ENCODE measurements at places on chromosomes 11 and 22.

DNA sequence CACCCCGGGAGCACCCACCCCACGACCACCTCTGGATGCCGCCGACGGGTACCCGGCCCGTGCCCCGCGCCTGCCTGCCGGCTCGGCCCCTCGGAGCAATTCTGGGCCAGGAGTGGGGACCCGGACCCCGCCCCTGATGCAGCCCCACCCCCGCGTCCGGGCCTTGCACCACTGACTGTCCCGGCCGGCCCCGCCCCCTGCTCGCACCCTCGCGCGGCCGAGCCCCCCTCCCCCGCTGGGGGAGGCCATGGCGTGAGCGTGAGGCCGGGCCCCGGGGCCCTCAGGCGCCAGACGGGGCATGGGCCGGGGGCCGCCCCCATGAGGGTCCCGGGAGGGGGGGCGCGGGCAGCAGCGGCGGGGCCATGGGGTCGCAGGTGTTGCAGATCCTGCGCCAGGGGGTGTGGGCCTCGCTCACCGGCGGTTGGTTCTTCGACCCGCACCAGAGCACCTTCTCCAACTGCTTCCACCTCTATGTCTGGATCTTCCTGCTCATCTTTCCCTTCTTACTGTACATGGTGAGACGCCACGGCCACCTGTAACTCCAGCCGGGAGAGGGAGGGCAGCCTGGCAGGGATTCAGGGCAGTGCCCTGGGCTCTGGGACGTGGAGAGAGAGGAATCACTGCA, 486 bp downstream of the PCNX3 start:
- no peak for DNase-seq

DNA sequence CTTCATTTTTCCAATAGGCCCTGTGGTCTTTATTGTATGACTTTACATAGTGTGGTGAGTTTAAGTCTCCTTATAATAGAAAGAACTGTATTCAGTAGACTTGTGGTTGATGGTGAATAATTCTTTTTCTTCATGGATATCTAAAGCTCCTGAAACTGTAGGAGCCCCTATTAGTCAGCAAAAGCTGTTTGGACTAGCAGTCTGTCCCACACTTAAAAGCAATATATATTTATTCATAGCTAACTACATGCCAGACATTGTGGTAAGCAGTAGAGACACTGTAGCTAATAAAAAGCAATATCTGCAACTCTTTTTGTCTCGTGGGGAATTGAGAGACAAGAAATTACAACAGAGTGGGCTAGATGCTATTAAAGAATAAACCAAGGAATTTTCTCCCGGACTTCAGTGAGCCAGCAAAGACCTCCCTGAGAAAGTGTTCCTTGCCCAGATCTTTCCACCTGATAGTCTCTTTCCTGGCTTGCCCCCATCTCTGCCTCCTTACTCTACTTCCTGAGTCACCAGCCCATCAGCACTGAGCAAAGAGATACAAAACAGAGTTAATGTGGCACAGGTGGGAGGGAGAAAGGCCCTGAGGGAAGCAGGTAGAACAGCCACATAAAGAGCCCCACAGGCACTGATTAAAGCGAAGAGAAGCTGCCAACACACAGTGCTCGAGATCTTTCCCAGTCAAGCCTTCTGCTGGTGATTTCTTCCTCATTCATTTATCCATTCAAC, 1.4 kb upstream of the OR52W1 start:
- no peak for DNase-seq

- DNase-seq = no peak
Observed at GRCh38 chr11:121520243-121521144, 67.7 kb upstream of the SORL1-AS1 start.

DNA sequence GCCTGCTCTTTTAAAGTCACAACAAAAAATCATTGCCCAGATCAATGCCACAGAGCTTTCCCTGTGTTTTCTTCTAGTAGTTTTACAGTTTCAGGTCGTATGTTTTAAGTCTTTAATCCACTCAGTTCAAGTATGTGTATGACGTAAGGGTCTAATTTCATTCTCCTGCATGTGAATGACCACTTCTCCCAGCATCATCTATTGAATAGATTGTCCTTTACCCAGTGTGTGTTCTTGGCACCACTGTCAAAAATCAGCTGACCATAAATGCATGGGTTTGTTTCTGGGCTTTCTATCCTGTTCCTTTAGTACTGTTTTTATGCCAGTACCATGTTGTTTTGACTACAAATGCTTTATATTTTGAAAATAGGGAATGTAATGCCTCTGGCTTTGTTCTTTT, 28.1 kb downstream of the INTS4 start:
- no peak for DNase-seq

GRCh38 chr11:72227316-72228228, 3.0 kb downstream of the INPPL1 start:
- DNase-seq = peak; percentile 37

DNA sequence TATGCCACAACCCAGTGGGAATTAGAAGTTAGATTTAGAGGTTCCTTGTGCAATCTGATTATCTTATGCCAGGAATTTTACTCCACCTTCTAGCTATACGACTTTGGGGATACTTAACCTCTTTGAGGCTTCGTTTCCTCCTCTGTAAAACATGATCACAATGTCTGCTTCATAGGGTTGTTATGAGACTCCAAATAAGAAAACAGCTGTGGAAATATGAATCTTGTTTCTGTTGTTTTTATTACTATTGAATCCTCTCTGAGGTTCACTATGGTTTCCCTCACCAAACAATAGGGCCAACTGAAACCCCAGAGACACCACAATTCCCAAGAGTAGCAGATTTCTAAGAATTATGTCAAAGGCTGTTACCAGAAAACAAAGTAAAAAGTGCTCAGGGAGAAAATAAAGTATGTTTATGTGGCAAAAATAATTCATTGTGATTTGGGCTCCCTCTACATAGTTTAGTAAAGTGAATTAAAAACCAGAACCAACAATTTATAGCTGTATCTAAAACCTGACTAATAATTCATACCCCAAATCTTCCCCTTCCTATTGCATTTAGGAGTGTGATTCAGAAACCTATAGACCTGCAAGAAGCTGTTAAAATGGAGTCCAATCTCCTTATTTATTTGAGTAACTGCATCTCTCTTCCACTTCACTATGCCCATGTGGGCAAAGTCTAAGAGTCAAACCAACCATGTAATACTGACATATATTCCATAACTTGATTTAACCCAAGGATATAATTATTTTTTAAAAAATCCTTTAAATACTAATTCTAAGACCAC, 38.4 kb downstream of the AMBRA1 start:
- no peak for DNase-seq

DNA sequence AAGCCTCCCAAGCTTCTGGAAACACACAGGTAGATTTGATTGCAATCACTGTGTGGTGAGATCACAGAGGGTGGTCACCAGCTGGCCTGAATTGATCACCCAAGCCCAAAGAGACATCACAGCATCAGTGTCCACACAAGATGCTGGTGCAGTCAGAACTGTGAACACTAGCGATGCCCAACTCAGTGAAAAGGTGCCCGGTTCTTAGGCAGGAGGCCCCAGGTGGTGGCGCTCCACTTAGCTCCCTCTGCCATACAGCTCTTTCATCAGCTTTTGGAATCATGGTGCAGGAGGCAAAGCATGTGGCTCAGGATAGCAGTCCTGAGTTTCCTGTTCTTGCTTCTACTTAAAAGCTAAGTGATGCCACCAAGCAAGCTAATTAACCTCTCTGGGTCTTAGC, 11.1 kb downstream of the DGCR2 start:
- DNase-seq = no peak

DNA sequence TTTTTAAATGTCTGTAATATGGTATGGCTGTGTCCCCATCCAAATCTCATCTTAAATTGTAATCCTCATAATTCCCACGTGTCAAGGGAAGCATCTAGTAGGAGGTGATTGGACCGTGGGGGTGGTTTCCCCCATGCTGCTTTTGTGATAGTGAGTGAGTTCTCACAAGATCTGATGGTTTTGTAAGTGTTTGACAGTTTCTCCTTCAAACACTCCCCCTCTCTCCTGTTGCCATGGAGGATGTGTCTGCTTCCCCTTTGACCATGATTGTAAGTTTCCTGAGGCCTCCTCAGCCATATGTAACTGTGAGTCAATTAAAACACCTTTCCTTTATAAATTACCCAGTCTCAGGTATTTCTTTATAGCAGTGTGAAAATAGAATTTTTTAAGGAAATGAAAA, 31.1 kb upstream of the CD44 start:
- no peak for DNase-seq

- no peak for DNase-seq
Observed at GRCh38 chr11:108752297-108752751, 87.5 kb downstream of the DDX10 start.

GRCh38 chr11:120784566-120785251, 239.2 kb upstream of the TBCEL start:
- DNase-seq = no peak

DNA sequence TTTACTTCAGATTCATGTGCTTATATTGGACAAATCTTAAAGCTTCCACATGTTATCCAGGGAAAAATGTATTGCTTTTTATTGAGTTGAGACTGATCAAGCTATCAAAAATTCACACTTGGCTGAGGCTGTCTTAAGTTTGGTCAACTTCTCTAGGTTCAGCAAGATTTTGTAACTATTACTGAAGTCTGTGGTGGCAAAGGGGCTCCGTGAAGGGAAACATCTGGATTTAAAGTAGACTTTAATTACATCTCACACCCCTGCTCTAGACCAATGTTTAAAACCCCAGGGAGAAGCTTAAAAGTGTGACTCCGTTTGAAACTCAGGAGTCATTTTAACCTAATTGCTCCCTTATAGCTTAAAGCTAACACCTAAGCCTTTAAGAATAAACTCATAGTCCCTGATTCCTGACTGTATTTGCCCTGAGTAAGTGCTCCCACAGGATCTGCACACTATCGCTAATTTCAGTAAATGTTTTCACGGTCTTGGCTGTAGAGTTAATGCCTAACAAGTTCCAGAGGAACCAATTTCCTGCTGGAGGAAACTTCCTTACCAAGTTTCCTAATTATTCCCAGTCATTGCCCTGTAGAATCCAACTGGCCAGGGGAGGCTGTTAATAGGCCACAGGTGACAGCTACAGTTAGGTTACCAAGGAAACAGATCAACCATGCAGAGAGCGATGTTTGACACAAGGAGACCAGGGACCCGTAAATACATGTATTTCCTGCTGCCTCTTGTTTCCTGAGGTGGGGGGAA, 40.5 kb downstream of the OR10A6 start:
- no peak for DNase-seq

DNA sequence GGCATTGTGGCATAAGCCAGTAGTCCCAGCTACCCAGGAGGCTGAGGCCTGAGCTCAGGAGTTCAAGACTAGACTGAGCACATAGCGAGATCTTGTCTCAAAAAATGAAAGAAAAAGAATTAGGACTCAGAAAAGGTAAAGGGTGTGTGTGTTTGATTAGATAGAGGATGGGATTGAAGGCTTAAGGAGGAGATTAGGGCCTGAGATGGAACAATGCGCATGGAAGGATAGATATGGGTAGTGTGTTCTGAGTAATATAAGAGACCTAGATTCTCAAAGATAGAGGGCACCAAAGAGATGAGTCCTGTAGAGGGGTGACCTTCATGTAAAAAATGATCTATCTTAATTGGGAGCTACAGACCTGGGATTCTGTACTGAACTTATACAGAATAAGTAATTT, 17.3 kb upstream of the RAB30 start:
- no peak for DNase-seq

GRCh38 chr22:49725516-49725915, 102.2 kb downstream of the BRD1 start:
- no peak for DNase-seq

- no peak for DNase-seq
Observed at GRCh38 chr11:23897453-23898286, 599.2 kb upstream of the LUZP2 start.

- DNase-seq = no peak
Observed at GRCh38 chr11:59769111-59769510, 13.9 kb downstream of the STX3 start.

- no peak for DNase-seq
Observed at GRCh38 chr22:36110306-36110881, 50.2 kb downstream of the APOL3 start.

DNA sequence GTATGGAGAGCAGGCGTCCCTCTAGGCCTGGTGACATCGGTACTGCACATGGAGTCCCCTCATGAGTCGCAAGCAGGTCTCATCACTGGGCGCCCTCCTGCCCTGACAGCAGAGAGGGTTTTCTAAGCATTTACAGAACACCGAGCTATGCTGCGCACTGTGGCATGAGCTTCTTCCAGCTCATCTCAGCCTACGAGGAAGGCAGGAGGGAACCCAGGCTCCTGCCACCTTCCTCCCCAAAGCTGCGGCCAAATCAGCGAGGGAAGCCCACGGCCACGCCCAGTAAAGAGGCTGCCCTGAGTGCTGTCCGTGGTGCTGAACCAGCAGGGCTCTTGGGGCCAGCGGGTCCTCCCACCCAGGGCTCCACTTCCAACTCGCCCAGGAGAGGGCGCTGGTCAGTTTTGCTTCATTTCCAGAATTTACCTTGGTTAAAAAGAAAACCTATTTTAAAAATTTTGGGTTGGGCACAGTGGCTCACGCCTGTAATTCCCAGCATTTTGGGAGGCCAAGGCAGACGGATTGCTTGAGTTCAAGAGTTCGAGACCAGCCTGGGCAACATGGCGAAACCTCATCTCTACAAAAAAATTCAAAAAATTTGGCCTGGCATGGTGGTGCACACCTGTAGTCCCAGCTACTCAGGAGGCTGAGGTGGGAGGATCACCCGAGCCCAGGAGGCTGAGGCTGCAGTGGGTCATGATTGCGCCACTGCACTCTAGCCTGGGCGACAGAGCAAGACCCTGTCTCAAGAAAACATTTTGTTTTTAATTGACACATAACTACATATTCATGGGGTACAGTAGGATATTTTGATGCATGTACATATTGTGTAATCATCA, 34.2 kb downstream of the PHF21B start:
- DNase-seq = peak; percentile 21

- DNase-seq = no peak
Observed at GRCh38 chr11:120807414-120808150, 216.3 kb upstream of the TBCEL start.

DNA sequence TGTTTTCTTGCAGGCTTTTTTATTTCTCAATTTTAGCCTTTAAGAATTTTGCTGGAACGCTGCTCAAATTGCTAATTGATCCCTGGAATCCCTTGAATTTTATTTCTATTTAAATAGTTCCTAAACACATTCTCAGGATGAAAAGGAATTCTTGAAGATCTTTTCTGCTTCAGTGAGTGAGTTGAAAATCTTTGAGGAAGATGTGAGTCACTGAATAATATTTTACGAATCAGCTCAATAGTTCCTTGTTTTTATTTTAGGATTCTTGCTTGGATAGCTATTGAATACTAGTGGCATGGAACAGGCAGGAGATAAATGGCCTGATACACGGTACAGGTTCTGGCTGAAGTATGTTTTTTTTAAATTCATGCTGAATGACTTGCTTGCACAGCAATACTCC, 194.6 kb upstream of the CCDC90B start:
- DNase-seq = no peak

- no peak for DNase-seq
Observed at GRCh38 chr11:117315285-117316196, 515 bp downstream of the BACE1 start.

GRCh38 chr11:2621894-2622293, 77.9 kb downstream of the KCNQ1OT1 start:
- no peak for DNase-seq

GRCh38 chr11:128448200-128448886, 139.0 kb downstream of the ETS1 start:
- no peak for DNase-seq

Measured in NCI-H187 (cell line).